ENCODE measurements at places on chromosomes 5 and 9.

GRCh38 chr5:138874771-138875551, at the start of gene LRRTM2:
Gene LRRTM2, minus strand, starts transcription at chr5:138875335. Its CDS starts 424 bp downstream, at chr5:138874911.
- peak; percentile 63 for DNase-seq

GRCh38 chr5:145936401-145937131, at the start of gene SH3RF2:
Gene SH3RF2, plus strand, starts transcription at chr5:145936578. Its CDS starts 1,351 bp downstream, at chr5:145937929.
- no peak for DNase-seq

GRCh38 chr5:11050596-11051304, 289.7 kb upstream of the DAP start:
- no peak for DNase-seq

DNA sequence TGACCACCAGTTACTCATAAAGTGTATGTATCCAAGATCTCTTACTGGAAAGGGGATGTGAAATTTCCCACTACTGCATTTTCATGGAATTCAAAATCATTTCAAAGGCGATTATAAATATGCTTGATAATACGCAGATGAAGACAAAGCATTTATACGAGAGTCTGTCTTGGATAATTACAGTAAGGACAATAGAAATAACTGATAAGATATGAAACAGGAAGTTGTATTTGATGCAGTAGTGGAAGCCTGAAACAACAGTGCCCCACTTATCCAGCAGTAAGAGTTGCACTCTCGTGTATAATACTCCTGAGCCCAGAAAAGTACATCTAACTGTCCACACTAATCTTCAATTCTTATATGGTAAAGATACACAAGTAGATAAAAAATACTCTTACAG, 188.7 kb upstream of the POU5F2 start:
- peak; percentile 40 for DNase-seq
